ENCODE measurements at places on chromosomes 7 and 10. TPM values are rescaled to one million over a fixed set of nuclear protein-coding genes. Genes with fewer than 3 reads are reported as not detected.

DNA sequence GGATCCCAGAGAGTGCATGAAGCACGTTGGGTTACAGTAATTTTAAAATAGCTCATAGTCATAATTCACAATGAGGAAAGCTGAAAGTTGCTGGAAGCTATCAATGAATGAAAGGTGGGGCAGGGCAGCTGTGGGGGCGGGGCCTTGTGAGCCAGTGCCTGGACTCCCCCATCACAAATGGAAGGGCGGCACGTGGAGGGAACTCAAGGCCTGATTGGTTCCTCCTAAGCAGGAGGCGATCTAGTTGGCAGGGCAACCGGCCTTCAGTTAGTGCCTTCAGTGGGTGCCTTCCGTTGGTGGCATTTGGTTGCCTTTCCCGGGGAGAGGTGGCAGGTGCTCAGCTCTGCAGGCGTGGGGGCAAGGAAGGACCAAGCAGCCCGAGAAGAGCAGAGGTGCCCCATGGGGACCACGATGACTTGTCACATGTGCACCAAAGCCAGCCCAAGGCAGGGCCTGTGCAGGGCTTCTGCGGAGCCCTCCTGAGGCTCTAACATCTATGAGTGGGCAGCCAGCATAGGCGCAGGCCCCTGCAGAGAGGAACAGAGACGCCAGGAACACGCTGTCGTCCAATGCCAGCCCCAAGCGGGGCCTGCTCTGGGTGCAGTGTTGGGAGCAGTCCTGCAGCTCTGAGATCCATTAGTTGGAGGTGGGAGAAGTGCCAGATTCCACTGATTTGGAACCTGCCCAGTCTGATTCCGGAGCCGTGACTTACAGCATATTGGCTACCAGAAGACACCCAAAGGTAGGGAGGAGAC, 59.8 kb upstream of the PDSS1 start:
- no peaks in the 10 kb centered on the region for H3K27me3 ChIP-seq
- no peaks in the 10 kb centered on the region for H3K4me1 ChIP-seq
- no peaks in the 10 kb centered on the region for H3K36me3 ChIP-seq
- H3K4me3 ChIP-seq, result no peak overlapping the region
- DNase-seq, result no peak

DNA sequence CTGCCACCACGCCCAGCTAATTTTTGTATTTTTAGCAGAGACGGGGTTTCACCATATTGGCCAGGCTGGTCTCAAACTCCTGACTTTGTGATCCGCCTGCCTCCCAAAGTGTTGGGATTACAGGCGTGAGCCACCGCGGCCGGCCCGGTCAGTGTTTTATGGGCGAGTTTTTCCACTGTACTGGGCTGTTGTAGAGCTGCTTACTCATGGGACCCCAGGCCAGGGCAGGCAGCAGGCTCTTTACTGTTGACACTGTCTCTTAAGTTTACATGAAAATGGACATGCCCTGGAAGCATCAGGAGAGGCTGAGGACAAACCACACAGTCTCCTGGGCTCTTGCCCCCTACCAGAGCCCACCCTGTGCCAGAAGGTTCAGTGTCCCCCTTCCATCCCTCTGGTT, 11.2 kb downstream of the NACAD start:
- H3K27ac ChIP-seq, result no peak overlapping the region
- no peaks in the 10 kb centered on the region for H3K4me1 ChIP-seq
- H3K27me3 ChIP-seq, result no peaks in the 10 kb centered on the region

DNA sequence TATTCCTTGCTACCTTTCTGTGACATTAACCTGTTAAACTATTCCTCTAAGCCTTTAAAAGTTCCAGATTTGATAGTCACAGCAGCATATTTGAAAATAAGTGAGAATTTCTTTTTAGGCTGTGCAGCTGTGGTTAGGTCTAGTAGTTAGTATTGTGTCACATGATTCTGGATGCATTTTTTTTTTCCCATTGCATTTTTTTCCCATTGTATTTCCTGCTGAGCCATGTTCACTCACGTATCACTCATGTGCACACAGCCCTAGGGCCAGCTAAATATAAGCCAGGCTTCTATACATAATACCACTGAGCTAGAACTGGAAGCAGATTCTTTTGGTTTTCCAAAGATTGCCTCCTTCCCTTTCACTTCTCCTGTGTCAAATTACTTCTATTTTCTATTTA, 37.4 kb downstream of the DNAJC9 start:
- no peak overlapping the region for H3K4me3 ChIP-seq
- H3K27me3 ChIP-seq, result no peaks in the 10 kb centered on the region
- H3K36me3 ChIP-seq, result no peaks in the 10 kb centered on the region
- no peak for DNase-seq
- H3K27ac ChIP-seq, result no peak overlapping the region
- H3K4me1 ChIP-seq, result no peaks in the 10 kb centered on the region

GRCh38 chr7:150982351-150982750, 4.2 kb upstream of the KCNH2 start:
- no peak for DNase-seq
- H3K4me1 ChIP-seq, result no peaks in the 10 kb centered on the region
- H3K4me3 ChIP-seq, result no peak overlapping the region
- H3K36me3 ChIP-seq, result no peaks in the 10 kb centered on the region
- H3K27ac ChIP-seq, result no peak overlapping the region
- no peaks in the 10 kb centered on the region for H3K27me3 ChIP-seq

DNA sequence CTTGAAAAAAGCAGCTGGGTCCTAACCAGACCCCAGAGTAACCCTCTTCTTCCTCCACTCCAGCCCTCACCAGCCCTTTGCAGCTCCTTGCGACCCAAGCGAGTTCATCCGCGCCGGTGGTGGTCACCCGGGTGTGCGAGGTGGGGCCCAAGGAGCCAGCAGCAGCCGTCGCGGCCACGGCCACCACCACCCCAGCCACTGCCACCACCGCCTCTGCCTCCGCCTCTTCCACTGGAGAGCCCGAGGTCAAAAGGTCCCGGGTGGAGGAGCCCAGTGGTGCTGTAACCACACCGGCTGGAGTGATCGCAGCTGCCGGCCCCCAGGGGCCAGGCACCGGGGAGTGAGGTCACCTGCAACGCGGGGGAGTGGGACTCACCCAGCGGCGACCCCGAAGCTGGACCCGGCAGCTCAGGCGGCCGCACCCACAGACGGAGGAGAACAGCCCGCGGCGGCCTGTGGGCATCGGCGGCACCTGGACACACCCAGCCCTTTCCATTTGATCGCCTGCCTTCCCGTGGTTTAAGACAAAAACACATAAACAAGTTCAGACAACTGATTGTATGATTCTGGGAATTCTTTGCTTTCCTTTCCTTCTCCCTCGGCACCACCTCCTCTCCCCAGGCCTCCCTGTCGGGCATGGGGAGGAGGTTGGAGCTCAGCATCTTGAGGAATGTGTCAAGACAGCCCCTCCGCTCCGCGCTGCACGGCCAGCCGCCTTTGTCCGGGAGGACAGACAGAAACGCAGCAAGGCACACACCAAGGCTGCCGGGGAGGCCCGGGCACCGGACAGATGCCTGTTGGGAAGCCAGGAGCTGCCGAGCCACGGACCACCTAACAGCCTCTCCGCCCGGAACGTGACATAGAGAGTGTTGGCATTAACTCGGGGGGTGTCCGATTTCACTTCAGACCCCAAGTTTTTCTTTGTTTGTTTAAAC, 13.0 kb upstream of the AP5Z1 start:
- no peak overlapping the region for H3K27ac ChIP-seq
- no peaks in the 10 kb centered on the region for H3K4me1 ChIP-seq
- DNase-seq, result no peak
- H3K4me3 ChIP-seq, result no peak overlapping the region
- peaks cover 9% of the 10 kb centered on the region for H3K36me3 ChIP-seq
- H3K27me3 ChIP-seq, result no peaks in the 10 kb centered on the region

DNA sequence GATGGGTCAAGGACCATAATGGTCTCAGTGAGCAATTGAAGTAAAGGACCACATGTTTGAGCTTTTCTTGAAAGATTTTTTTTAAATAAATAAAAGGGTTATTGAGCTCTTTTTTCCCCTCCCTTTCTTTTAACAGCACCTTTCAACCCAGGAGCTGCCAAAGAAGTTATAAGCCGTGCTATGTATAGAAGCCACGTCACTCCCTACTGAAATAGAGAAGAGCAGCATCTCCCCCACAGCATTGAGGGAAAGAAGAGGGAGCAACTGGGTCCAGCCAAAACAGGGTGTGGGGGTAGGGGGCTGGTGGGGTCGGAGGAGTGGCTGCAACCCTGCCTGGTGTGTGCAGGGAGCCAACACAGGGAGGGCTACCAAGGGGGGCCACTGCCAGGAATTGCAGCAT, 227.2 kb downstream of the PLXNA4 start:
- no peak overlapping the region for H3K27ac ChIP-seq
- DNase-seq, result no peak
- no peaks in the 10 kb centered on the region for H3K4me1 ChIP-seq
- no peak overlapping the region for H3K4me3 ChIP-seq

DNA sequence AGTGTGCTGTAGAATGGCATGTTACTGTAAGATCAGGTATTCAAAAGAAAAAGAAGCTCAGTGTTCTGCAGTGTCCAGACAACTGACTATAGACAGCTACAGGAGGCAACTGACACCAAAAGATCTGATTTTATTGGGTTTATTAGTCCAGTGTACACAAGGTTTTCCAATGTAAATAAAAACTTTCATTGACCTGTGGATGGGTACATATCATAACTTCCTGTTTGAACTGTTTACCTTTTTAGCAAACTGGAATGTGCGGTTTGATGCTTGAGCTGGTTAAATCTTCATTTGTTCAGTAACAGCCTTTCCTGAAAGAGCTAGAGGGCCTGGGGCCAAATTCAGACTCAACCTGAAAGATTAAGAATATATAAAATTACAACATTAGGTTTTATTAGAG, 172.6 kb upstream of the SP8 start:
- H3K4me3 ChIP-seq, result no peak overlapping the region
- peaks cover 5% of the 10 kb centered on the region for H3K4me1 ChIP-seq
- DNase-seq, result peak; percentile 71
- no peak overlapping the region for H3K27ac ChIP-seq

DNA sequence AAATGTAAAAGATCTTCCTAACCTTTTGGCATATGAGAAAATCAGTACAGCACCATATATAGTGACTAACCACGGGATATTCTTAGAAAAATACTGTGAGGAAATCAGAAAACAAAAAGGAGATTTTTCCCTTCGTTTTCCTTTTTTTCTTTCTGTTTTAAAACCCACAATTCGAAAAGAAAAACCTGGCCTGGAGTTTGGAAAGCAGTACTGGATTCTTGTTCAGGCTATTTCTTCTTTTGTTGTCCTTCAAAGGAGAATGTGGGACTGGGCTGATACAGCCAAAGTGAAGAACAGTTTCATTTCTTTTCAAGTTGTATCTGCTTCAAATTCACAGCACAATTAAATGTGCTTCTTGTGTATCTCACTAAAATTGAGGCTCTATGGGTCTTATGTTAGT, 156.8 kb upstream of the PHYHIPL start:
- no peaks in the 10 kb centered on the region for H3K27me3 ChIP-seq
- no peaks in the 10 kb centered on the region for H3K36me3 ChIP-seq
- H3K4me3 ChIP-seq, result no peak overlapping the region
- no peak for DNase-seq

GRCh38 chr7:104967088-104967487, 46.9 kb upstream of the KMT2E start:
- DNase-seq, result no peak
- no peak overlapping the region for H3K4me3 ChIP-seq
- no peaks in the 10 kb centered on the region for H3K27me3 ChIP-seq
- H3K36me3 ChIP-seq, result no peaks in the 10 kb centered on the region
- no peak overlapping the region for H3K27ac ChIP-seq
- peaks cover 11% of the 10 kb centered on the region for H3K4me1 ChIP-seq

DNA sequence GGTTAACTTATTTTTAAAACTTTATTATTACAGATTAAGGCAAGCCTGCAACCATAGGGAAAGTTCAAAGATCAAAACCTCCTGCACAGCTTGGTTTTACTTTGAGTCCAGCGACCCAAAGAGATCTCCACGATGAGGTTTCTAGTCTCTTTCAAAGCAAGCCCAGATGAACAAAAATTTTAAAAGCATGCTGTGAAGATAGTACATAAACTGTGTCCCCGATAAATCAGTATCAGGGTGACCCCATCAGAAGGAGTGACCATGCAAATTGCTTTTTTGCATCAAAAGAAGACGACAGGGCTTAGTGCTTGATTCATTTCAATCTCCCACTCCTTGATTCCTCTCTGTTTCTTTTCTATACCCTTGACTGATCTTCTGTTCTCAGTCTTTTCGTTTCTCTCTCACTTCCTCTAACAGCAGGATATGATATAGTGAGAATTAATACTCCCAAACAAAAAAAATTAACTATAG, 16.0 kb upstream of the DNTT start:
- no peak overlapping the region for H3K27ac ChIP-seq
- no peaks in the 10 kb centered on the region for H3K27me3 ChIP-seq
- H3K36me3 ChIP-seq, result no peaks in the 10 kb centered on the region
- no peaks in the 10 kb centered on the region for H3K4me1 ChIP-seq
- no peak for DNase-seq

GRCh38 chr10:76546411-76546810, 1091.2 kb downstream of the KCNMA1 start:
- no peaks in the 10 kb centered on the region for H3K27me3 ChIP-seq
- H3K4me3 ChIP-seq, result no peak overlapping the region
- no peak for DNase-seq
- H3K36me3 ChIP-seq, result no peaks in the 10 kb centered on the region

DNA sequence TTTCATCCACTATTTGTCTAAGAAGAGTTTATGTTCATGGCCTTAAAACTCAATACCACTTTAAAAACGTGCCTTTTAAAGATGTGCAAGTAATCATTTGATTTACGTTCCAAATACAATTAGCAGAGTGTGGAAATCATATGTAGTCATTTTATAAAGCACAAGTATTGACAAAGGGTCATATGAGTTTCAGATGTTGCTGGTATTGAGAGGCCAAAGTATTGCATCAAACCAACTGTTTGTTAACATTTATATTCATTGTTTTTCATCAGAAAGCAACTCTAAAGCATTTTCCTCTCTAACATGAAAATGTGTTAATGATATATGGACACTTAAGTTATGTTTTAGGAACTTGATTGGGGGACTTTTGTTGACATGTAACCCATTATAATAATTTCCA, 11.5 kb upstream of the TSGA13 start:
- H3K27ac ChIP-seq, result no peak overlapping the region
- no peak overlapping the region for H3K4me3 ChIP-seq
- no peaks in the 10 kb centered on the region for H3K27me3 ChIP-seq
- no peak for DNase-seq
- H3K4me1 ChIP-seq, result no peaks in the 10 kb centered on the region

- DNase-seq, result no peak
- H3K27me3 ChIP-seq, result no peaks in the 10 kb centered on the region
- no peak overlapping the region for H3K4me3 ChIP-seq
- no peak overlapping the region for H3K27ac ChIP-seq
- H3K36me3 ChIP-seq, result no peaks in the 10 kb centered on the region
- no peaks in the 10 kb centered on the region for H3K4me1 ChIP-seq
Observed at GRCh38 chr7:4730971-4731370, 44.5 kb upstream of the AP5Z1 start.

Gene ZNF239
- 4.3 TPM for total RNA-seq

Gene SLC26A3
- 0.91 TPM for total RNA-seq

Gene MYO1G
- 2.7 TPM for total RNA-seq

Measured in prostate gland (tissue), 2 donors.